KG1 (cell line): ENCODE measurements at places on chromosomes 3 and 15.

DNA sequence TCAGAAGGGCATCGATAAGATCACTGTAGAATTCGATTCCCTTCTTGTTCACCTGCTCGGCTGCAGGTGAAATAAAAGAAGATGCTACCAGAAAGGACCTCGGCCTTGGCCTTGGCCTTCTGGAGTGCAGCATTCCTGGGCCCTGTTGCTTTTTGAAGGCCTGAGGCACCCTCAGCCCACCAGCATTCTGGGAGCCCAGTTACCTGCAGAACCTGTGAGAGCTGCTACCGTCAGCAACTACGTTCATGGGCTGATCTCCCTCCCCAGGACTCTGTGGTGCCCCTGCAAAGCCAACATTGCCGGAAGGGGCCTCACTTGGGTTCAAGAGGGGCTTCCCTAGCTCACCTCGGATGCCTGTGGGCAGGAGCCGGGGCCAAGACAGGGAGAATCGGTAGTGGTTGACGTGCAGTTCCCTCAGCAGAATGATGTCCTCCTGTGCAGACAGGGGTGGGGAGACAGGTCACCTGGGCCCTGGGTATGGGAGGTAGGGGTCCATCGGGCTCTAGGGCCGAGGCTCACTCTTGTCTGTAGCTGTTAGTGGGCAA is 2.2 kb downstream of the LCTL start:
- DNase-seq: no peak

DNA sequence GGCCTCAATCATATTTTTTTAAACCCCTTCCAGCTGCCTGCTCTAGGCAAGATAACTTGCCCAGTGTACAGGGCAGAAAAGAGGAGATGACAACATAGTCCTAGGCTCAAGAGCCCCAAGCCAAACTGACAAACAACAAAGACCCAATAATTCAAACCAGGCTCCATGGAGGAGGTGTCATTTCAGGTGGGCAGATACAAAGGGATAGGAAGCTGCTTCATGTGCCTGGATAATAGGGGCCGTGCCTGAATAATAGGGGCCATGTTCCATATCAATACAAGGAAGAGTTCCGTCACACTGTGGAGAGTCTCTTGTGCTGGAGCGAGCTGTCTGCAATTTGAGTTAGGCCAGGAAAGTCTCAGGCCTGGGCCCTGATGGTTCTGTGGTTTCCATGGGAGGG is 35.4 kb upstream of the TRIM71 start:
- no peak for DNase-seq

GRCh38 chr3:143885780-143886427 is 37.6 kb upstream of the SLC9A9 start:
- DNase-seq: peak; percentile 15

DNA sequence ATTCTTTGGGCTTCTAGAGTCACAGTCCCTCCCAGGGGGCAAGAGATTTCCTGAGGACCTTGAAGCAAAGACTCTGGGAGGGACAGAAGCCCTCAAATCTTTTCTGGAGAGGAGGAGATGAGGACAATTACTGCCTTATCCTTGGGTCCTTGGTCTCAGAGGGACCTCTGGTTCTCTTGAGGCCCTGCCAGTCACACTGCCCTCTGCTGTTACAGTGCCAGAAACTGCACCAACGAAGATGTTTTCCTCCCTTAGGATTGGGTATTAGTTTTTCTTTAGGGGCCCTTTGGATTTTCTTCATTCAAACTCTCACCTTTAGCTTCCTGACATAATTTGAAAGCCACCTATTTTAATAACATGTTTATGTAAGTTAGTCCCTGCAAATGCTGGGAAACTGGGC is 58.2 kb upstream of the SCN5A start:
- no peak for DNase-seq

GRCh38 chr3:43764471-43764870 is 73.7 kb downstream of the ABHD5 start:
- DNase-seq: no peak

- no peak for DNase-seq
Measured at GRCh38 chr15:81880833-81881232, 165.0 kb downstream of the MEX3B start.

GRCh38 chr15:33311312-33311971 is 675 bp downstream of the RYR3 start:
- no peak for DNase-seq

GRCh38 chr3:171776411-171776810 is 33.9 kb downstream of the PLD1 start:
- no peak for DNase-seq

DNA sequence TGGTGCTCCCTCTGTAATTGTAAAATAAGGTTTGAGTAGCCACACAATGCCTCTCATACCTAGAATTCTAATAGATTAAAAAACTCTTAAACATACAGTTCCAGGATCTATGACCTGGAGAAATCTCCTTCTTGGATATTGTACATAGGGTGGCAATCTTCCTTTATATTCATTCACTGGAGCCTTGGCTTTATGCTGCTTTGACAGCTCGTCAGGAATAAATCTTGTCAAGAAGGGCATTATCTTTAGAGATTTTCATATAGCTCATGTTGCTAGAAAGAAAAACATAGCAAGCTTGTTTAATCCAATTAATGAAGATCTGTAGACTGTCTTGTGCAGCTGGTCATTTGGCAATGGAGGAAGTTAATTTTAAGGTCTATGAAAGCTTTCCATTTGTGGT is 131.1 kb downstream of the PYDC2 start:
- DNase-seq: no peak

DNA sequence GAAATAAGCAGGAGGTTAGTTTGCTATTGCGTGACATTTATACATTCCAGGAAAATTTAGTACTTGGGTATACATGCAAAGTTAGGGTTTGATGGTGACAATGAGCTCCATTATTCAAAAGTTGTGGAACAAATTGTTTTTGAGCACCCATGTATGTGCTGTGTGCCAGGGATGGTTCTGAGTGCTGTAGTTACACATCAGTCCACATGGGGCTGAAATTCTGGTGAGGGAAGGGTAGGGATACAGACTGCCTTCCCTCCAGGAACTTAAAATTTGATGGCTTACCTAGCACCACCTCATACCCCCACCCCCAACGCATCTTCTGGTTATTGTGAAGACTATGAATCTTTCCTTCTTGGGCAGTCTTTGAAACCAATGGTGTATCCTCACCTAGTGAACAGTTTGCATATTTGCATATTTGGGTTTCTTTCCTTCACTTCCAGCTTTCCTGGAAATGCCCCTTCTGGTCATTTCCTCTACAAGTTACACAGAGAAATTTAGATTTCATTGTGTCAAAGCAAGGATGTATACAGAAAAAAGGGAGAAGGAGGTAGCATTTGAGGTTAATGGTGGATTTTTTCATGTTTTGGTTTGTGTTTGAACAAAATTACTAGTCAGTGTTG is 222.0 kb upstream of the IL12A start:
- no peak for DNase-seq

DNA sequence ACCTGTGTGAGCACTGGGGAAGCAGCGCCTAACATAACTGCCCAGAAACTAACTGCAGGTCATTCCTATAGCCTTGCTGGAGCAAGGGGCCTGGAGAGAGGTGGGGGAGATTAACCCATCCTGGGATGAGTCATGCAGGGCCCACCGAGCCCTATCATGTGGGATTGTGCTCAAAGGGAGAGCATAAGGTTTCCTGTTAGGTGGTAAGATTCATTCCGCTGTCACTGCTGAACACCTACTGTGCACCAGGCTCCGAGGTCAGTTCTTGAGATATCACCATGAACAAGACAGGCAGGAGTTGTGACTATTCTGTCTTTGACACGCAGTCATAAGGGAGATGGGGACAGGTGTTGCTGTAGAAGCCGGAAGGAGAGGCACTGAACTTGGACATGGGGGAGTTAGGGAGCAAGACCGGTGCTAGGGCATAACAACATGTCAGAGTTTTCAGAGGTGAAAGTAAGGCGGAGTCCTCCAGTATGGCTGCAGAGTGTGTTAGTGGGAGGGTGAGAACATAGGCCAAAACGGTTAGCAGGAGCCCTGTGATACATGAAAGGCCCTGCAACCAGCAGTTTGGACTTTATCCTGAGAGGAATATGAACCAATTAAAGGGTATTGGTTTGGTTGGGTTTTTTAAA is 2.4 kb downstream of the SLC25A38 start:
- DNase-seq: no peak

DNA sequence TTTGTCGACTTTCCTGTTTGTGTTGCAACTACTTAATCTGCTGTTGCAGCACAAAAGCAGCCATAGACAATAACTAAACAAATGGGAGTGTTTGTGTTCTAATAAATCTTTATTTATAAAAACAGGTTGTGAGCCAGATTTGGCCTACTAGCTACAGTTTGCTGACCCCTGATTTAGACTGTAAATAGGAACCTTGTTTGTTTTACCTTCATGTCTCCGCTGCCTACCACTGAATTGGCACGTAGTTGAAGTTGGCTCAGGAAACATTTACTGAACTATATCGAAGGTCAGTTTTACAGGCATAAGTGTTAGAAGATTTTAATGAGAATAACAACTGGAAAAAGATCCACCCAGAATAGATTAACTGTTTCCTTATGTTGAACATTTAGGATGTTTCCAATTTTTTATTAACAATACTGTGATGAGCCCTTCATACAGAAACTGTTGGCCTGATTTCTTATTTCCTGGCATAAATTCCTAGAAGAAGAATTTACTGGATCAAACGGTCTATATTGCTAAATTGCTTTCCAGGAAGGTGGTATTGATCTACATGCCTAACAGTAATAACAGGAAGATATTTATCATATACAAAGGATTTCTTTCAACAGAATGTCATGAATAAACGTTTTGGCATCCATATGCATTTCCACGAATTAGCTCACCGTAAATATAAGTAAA is 156.2 kb upstream of the NR2E3 start:
- DNase-seq: no peak

GRCh38 chr15:31130576-31131237 is 29.2 kb upstream of the TRPM1 start:
- DNase-seq: no peak

- no peak for DNase-seq
Measured at GRCh38 chr3:197728487-197728886, 8.2 kb downstream of the RUBCN start.

- peak; percentile 1 for DNase-seq
Measured at GRCh38 chr15:45715528-45715927, 80.7 kb downstream of the SQOR start.

DNA sequence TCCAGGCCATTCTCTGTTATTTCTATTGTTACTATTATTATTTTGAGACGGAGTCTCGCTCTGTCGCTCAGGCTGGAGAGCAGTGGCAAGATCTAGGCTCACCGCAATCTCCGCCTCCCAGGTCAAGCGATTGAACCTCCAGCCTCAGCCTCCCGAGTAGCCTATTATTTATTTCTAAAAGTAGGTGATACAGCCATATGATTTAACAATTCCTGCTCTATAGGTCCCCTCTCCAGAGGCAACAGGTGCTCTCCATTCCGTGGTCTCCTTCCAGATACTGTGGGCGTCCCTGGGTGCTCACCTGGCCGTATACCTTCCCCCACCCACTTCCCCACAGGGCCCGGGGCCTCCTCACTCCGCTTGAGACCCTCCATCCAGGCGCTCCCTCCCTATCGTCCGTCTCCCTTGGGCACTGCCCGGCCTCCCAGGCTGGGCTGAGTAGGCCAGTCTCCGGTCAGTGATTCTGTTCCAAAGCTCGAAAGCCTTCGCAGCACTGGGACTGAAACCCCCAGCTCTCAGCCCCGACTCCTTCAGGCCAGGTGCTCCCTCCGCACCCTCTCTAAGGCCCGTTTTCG is 708 bp upstream of the PTPN23 start:
- DNase-seq: no peak

GRCh38 chr3:127106053-127106452 is 86.9 kb upstream of the PRR23E start:
- no peak for DNase-seq

- DNase-seq: no peak
Measured at GRCh38 chr15:100999369-100999768, 80.2 kb downstream of the LRRK1 start.

- DNase-seq: peak; percentile 21
Measured at GRCh38 chr3:120908030-120908794, at the start of gene STXBP5L. STXBP5L (plus strand) TSS chr3:120908205; CDS start chr3:120909579, 1,374 bp downstream.

DNA sequence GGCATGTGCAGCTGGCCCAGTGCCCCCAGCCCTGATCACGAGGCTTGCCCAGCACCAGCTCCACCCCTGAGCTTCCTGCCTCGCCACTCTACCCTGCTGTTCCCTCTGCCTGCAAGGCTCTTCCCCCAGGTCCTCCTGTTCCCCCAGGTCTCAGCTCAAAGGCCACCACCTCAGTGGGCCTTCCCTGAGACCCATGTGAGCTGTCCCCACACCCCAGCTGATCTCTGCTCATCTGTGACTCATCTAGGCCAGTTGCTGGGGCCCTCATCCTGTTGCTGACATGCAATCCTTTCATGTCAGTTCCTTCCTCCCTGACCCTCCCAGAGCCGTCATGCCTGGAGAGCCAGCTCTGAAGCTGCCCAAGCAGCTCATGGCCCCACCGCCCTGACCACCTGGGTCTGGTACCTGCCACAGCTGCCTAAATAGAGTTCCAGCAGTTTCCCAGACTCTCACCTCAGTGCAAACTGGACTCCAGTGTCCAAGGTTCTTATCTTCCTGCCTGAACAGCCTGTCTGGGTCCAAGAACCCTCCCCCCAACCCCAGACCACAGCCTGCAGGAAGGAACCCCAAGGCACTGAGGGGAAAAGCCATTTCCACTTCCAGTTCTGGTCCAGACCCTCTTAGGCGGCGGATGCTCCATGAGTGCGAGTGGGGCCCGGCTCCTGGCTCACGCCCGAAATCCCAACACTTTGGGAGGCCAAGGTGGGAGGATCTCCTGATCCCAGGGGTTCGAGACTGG is 116.6 kb upstream of the IQSEC1 start:
- DNase-seq: peak; percentile 69

DNA sequence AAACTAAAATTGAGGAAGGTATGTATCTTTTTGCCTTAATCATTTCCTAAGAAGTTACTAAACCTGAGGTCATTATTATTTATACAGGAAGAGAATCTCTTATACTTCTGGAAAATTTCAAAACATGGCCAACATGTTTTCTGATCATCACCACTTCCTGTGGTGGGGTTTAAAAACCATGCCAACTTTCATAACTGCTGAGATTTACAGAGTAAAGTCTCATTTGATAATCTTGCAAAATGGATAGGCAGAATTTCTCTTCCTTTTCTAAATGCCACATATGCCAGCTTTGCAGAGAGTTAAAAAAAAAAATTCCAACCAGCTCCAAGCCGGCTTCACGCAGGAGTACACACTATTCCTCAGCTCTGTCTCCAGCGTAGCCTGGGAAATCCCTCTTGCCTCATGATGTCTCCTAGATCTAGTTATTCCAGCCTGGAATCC is 124.3 kb upstream of the SPRED1 start:
- DNase-seq: no peak

DNA sequence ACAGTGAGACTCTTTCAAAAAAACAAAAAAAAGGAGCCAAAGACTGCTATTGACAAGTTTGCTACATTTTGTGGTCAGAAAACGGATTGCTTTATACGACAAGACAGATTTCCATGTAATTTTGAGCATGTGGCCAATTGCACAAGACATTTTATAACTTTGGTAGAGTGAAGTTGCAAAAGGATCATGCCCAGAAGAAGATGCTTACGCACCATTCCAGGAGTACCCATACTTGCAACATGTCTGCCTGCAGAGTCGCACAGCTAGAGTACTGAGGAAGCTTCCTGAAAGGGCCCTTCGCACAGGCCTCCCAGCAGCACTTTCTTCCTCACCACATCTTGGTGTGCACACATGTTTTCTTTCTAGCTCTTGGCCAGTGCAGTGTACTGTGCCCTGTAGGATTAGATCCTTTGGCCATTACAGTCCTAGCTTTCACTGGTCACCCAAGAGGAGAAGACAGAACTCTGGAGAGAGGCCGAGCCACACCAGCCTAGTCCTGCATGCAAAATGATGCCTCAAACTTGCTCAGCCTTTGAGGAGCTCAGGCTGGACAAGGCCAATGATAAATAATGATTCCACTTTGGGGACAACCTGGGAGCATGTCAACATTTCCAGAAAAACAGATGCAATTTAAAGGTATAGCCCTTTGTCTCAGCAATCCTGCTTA is 11.7 kb downstream of the CHDH start:
- DNase-seq: no peak

GRCh38 chr3:73324203-73325155 is 263.0 kb downstream of the EBLN2 start:
- DNase-seq: no peak
